ENCODE measurements at places on chromosomes 2 and 18.

DNA sequence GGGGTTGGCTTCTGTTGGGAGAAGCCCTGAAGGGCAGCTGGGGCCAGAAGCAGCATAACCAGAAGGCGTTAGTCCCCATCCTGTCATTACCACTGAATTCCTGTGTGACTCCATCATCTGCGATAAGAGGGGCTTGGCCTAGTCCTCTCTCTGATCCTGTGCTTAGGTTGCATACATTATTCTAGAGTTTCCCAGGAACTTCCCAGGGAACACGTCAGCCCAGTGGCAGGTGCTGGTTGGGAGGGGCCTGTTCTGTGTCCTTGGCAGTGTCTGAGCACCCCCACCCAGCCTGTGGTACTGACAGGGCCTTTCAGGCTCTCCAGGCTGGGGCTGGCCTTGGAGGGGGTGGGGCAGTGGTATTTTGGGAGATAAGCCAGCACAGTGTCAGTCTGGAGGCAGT is 4.5 kb upstream of the TOGARAM2 start:
- H3K27me3 ChIP-seq, result peaks cover 4% of the 10 kb centered on the region
- H3K27ac ChIP-seq, result no peak overlapping the region
- H3K4me3 ChIP-seq, result no peak overlapping the region

DNA sequence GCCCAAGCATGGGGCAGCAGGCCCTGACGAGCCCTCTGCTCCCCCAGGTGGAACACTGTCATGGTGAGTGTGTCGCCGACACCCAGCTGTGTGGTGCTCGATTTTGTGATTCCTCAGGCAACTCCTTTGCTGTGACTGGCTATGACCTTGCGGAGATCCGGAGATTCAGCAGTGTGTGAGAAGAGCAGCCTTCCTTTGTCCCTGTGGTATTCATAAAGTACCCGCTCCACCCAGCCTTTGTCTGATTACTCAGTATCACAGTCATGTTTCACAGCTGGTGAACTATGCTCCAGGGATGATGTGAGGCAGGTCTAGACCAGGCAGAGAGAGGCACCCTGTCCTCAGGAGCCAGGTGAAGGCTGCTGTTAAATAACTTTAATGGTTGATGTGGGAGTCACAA is 4.0 kb downstream of the WDR54 start:
- no peaks in the 10 kb centered on the region for H3K27me3 ChIP-seq
- H3K36me3 ChIP-seq, result peaks cover 44% of the 10 kb centered on the region
- H3K4me3 ChIP-seq, result no peak overlapping the region
- H3K4me1 ChIP-seq, result no peaks in the 10 kb centered on the region
- no peak for DNase-seq

GRCh38 chr2:120320318-120320851 is 25.6 kb upstream of the INHBB start:
- H3K36me3 ChIP-seq, result no peaks in the 10 kb centered on the region
- H3K27ac ChIP-seq, result no peak overlapping the region
- peaks cover 18% of the 10 kb centered on the region for H3K4me1 ChIP-seq
- H3K4me3 ChIP-seq, result no peak overlapping the region
- no peaks in the 10 kb centered on the region for H3K27me3 ChIP-seq

DNA sequence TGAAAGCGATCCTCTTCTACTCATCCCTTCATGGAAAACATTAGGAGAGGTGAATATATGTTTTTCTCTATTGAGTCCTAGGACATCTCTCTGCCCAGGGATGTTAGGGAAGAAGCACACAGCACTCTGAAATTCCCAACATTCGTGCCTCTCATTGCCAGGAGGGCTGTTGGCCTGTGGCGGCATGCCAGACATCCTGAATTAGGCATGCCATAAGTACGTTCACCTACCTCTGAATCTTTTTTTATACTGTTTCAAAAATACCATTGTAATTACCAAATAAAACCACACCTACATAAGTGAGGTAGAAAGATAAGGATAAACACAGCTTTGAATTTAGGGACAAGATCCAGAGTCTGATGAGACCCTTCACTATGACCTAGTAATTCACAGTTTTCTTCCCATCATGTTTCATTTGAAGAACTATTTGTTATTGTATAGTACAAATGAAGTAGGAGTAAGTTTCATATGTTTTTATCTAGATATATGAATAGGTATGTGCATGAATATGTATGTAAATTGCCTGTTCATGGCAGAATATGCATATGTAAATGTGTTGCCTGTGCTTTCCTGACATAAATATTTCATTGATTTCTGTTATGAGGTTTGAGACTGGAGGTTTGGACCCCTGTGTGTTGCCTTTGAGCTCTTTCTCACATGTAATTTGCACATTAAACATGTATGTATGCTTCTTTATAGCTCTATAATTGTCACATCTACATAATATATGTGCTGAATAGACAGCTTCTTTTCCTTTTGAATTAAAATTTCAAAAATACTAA is 66.6 kb upstream of the STAM2 start:
- no peaks in the 10 kb centered on the region for H3K27me3 ChIP-seq
- no peak overlapping the region for H3K27ac ChIP-seq
- peaks cover 25% of the 10 kb centered on the region for H3K4me1 ChIP-seq
- H3K36me3 ChIP-seq, result no peaks in the 10 kb centered on the region
- H3K4me3 ChIP-seq, result no peak overlapping the region

DNA sequence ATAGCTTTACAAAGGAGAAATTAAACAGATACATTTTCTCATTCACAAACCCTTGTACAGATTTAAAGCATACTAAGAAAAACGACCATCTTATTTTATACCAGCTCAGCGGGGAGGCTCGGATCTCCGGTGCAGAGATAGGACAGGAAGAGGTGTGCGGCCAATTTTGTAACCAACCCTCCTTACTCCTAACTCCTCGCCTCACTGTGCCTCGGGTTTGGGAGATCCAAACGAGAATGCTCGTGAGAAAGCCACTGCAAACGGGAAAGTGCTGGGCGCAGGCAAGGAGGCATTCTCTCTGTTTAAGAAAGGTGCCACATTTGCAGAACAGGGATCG is 1.2 kb downstream of the KDSR start:
- H3K4me1 ChIP-seq, result peaks cover 30% of the 10 kb centered on the region
- DNase-seq, result no peak
- peaks cover 16% of the 10 kb centered on the region for H3K36me3 ChIP-seq

DNA sequence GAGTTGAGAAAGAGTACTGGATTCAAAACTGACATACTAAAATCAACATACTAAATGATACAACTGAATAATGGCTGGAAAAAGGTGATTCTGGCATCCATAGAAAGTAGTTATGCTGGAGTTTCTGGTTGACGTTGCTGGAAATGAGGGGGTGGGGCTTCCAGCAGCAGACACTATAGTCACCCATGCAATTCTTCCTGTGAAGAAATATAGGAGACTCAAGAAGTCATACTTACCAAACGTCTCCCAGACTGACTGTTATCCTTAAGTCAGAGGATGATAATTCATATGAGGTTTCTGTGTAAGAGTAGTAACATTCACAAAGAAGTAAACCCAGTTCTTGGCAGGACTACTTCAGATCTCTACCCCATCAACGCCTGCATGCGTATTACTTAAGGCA is 23.6 kb downstream of the DTNB start:
- H3K27ac ChIP-seq, result no peak overlapping the region
- DNase-seq, result no peak
- H3K4me1 ChIP-seq, result no peaks in the 10 kb centered on the region
- H3K36me3 ChIP-seq, result no peaks in the 10 kb centered on the region

- no peaks in the 10 kb centered on the region for H3K4me1 ChIP-seq
- H3K27me3 ChIP-seq, result peaks cover 27% of the 10 kb centered on the region
- DNase-seq, result no peak
- no peak overlapping the region for H3K4me3 ChIP-seq
These were observed 69.2 kb upstream of the EDAR start for GRCh38 chr2:109058191-109058632.

- no peak overlapping the region for H3K4me3 ChIP-seq
- DNase-seq, result no peak
- H3K4me1 ChIP-seq, result no peaks in the 10 kb centered on the region
- no peak overlapping the region for H3K27ac ChIP-seq
- peaks cover 5% of the 10 kb centered on the region for H3K36me3 ChIP-seq
These were observed 17.4 kb downstream of the KIF3C start for GRCh38 chr2:25964891-25965290.

GRCh38 chr2:181457741-181458425 is 697 bp downstream of the ITGA4 start:
- peaks cover 20% of the 10 kb centered on the region for H3K4me1 ChIP-seq
- H3K36me3 ChIP-seq, result no peaks in the 10 kb centered on the region
- H3K4me3 ChIP-seq, result peak overlapping the region; percentile 45
- H3K27ac ChIP-seq, result peak overlapping the region; percentile 2

DNA sequence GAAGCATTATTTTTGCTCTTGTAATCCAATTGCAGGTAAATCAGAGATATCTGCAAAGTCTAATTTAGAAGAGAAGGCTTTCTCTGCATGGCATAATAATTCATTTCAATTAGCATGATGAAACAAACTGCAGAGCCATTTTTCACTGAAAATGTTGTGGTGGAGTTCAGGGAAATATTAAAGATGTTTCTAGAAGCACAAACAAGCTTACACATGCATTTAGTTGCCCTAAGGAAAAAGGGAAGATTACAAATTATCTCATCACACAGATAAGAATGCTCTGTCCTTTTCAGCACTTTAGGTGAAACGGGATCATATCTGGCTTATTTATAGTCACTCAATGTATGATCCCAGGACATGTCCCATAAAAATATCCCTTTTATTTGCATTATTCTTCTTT is 252.1 kb upstream of the TANK start:
- no peaks in the 10 kb centered on the region for H3K36me3 ChIP-seq
- H3K27ac ChIP-seq, result no peak overlapping the region
- no peaks in the 10 kb centered on the region for H3K27me3 ChIP-seq
- no peak for DNase-seq
- peaks cover 20% of the 10 kb centered on the region for H3K4me1 ChIP-seq
- no peak overlapping the region for H3K4me3 ChIP-seq
